ENCODE measurements at places on chromosomes 6 and 20.

GRCh38 chr6:24504649-24505586 lies 10.1 kb downstream of the ALDH5A1 start:
- no peak for DNase-seq

GRCh38 chr6:31203345-31203979 lies 33.0 kb upstream of the POU5F1 start:
- peak; percentile 85 for DNase-seq

DNA sequence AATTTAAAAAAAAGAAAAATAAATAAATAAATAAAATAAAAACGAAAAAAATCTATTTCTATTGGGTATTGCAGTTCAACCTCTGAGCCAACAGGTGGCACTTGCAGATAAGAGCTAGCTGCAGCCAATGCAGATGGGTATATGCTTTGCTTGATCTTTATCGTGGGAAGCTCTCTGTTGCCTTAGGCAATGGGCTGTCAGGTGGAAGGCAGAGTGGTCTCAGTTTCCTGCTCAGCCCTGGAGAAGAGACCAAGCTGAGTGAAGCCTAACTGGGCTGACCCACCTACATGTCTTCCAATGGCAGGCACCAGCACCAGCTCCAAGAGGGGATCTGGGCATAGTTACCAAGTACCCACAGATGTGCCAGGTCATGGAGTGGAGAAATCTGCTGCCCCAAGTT lies 95.0 kb downstream of the AK9 start:
- peak; percentile 62 for DNase-seq

GRCh38 chr6:111818539-111819226 lies 54.6 kb downstream of the FYN start:
- DNase-seq = no peak

DNA sequence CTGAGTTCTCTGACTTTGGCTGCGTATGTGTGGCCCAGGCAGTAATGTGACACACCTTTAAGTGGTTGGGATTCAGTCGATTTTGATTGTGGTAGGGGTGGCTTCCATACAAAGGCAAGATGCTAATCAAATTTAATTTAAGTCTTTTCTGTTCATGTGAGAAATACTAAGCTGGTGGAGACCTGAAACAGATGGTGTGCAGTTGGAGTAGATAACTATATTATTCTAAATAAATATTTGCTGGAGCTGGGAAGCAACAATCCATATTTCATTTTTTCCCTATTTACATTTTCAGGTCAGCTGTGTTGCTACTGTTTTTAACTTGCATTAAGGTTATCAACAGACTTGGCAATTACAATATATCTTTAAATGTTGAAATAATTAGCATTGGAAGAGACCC lies 67.4 kb upstream of the C20orf144 start:
- no peak for DNase-seq

GRCh38 chr6:136525586-136526195 lies 24.5 kb downstream of the MAP7 start:
- no peak for DNase-seq

- DNase-seq = no peak
Measured at GRCh38 chr20:50189681-50190250, 864 bp upstream of the CEBPB start.

- DNase-seq = no peak
Measured at GRCh38 chr20:24583169-24583792, 113.9 kb downstream of the SYNDIG1 start.

GRCh38 chr6:123838505-123839234 lies 35.0 kb downstream of the NKAIN2 start:
- no peak for DNase-seq

DNA sequence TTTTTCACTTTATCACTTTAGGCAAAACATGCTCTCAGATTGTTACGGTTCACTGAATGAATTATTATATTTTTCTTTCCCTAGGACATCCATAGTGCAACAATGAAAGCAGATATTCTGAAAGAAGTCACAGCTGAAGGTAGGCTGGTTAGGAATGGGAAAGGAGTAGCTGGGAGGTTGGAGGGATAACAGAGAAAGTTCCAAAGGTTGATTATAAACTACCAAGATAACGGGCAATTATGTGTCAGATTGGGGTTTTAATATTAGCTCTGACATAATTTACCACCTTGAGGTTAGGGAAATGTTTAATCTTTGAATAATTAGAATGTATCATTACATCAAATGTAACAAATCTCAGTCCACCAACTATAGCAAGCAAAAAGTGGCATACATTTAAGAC lies 96.5 kb downstream of the HTR1B start:
- no peak for DNase-seq

DNA sequence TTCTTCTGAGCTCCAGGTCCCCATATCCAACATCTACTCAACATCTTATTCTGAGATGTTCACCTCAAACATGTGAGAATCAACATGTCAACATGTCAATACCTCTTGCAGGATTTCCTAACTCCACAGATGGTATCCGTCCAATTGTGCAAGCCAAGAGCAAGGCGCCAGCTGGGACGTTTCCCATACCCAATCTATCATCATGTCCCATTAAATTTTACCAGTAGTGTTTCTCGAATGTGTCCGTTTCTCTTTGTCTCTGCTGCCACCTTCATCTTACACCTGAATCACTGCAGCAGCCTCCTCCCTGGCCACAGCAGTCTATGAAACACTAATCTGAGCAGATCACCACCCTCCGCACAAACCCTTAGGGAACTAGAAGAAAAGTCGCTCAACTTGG lies 78.0 kb upstream of the RPS6KA2 start:
- peak; percentile 31 for DNase-seq

- peak; percentile 84 for DNase-seq
Measured at GRCh38 chr20:38173237-38174156, 8.4 kb upstream of the TGM2 start.

DNA sequence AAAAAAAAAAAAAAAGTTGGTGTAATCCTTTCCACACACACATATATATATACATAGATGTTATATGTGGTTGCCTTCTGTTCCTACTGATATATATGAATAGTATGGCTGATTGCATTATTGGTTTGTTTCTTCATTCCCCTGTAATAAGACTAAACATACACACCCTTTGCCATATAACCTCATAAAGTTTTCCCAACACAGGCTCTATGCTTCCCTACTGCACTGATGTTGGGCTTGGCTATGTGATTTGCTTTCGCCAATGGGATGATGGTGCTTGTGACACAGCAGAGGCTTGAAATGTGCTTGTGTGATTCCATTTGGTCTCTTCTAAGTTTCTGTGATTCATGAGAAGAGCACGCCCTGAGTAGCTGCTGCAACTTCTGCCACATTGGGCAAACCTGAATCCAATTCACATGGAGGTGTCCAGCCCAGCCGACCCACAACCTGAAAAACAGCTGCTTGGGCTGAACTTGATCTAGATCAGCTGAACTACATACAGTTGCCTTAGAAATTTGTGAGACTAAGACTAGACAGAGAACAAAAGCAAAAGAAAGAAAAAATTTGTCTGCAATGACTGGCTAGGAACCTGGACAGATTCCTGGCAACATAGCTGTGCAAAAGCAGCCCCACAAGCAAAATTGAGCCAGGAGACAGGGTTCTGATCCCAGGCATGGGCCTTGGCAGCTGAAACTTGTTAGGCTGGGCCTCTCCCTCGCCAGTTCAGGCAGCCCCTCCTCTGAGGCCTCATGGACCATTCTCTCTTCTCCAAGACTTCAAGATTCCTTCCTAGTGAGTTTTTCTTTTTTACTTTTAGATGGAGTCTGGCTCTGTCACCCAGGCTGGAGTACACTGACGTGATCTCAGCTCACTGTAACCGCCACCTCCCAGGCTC lies 13.4 kb upstream of the TBC1D20 start:
- DNase-seq = no peak

GRCh38 chr20:5918856-5919625 lies 31.3 kb downstream of the TRMT6 start:
- peak; percentile 81 for DNase-seq

GRCh38 chr20:9629831-9630230 lies 115.4 kb downstream of the LAMP5 start:
- no peak for DNase-seq

DNA sequence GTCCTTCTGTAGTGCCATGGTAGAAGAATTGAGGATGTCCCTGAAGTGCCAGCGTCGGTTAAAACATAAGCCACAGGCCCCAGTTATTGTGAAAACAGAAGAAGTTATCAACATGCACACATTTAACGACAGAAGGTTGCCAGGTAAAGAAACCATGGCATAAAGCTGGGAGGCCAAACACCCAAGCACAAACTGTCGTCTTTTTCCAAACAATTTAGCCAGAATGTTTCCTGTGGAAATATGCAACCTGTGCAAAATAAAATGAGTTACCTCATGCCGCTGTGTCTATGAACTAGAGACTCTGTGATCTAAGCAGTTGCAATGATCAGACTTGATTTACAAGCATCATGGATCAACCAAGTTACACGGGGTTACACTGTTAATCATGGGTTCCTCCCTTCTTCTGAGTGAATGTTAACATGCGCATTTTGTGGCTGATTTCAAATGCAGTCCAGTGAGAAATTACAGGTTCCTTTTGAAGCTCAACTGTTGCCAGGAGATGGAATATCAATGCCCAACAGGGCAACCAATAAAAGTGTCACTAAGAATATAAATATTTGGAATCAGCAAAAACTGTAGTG lies 674.9 kb downstream of the GRIK2 start:
- DNase-seq = no peak

DNA sequence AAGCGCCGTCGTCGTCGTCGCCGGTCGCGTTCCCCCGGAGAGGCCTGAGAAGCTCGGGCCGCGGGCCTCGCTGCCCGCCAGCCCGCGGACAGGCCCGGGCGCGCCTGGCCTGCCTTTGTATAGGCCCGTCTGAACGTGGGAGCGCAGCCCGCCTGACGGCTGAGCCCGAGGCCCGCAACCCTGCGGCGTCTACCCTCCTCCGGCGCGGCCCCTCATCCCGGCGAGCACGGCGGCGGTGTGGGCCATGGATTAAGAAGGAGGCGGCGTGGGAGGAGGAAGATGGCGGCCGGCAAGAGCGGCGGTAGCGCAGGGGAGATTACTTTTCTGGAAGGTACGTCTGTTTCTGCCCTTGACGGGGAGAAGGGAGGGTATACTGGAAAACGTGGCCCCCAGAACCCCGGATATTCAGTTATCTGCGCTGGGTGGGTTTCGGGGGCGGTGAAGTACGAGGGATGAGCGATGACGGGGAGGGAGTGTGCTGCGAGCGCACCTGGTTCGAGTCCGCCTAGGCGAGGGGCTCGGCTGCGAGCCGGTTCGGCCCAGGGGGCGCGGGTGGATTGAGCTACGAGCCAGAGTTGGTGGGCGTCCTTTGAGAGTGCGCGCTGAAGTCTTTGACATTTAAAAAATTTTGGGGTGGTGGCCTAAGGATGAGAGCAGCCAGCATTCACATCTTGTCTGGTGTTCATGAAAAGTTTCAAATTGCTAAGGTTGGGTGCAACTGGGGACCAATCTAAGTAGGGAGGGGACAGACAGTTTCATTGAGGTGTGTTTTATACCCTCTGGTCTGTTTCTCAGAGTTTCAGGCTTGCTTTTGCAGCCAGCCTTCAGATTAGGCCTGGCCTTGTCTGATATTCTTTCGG lies 796 bp downstream of the SENP6 start:
- peak; percentile 65 for DNase-seq

- DNase-seq = no peak
Measured at GRCh38 chr20:57879437-57879778, 169.6 kb upstream of the PMEPA1 start.

- peak; percentile 62 for DNase-seq
Measured at GRCh38 chr6:116363759-116364158, 7.0 kb upstream of the DSE start.

DNA sequence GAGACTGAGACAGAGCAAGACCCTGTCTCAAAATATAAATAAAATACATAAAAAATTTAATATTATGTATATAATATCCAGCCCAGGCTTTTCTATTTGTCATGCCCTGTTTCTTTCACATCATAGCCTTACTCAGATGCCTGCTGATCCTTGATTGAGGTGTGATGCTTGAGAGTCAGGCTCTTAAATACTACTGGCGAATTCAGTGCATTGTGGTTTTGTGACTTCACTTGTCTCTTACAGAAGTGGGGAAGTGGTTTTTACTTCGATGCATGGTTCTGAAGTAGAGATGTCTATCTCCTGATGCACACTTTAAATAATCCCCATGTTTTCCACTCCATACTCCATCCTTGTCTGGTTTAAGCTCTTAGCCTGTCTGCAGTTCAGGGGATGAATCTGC lies 29.1 kb downstream of the ASXL1 start:
- no peak for DNase-seq

- DNase-seq = no peak
Measured at GRCh38 chr6:20427856-20428255, 26.2 kb downstream of the E2F3 start.

DNA sequence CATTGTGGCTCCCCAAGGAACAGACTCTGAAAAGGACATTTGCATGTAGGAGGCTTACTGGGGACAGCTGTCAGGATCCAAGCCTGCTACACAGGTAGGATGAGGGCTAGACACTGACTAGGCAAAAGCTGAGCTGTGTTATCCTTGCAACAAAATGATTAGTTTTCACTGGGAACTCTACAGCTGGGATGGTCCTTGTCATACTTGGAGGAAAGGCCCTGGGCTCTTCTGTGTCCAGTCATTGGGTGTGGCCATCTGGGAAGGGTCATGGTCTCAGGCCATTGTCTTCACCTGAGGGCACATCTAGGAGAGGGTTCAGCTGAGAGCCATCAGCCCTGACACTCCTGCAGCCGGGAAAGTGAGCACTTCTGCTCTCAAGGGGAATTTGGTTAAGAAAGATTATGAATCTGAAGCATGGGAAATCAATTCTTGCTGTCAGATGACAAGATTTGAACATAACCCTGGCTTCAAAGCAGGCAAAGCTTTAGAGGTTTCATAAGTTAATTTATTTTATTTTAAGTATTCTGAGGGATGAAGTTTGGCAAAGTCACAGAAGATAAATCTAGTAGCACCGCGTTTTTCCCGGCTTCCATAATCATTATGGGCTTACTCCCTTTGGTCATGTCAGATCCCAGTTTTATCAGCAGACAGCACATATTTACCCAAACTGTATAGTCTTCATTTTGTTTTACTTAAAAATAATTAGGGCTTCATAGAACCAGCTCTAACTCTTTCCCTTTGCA lies 78.4 kb upstream of the SLC22A23 start:
- no peak for DNase-seq

GRCh38 chr6:63705707-63706106 lies 70.1 kb downstream of the PHF3 start:
- DNase-seq = no peak

DNA sequence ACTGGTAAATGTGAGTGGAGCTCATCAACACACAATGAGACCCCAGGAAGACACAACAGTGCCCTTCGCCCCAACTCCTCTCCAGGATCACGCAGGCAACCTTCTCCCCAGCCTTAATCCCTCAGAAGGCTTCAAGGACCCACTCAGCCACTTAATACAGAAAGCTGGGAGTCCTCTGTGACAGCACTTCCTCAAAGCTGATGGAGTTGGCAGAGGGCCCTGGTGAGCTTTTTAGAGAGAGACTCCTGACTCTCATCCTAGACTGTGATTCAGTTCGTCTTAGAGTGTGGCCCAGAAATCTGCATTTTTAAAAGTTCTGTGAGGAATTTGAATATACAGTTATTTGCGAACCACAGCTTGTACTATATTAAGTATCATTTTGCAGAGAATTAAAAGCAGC lies 187.7 kb downstream of the UST start:
- DNase-seq = peak; percentile 52

DNA sequence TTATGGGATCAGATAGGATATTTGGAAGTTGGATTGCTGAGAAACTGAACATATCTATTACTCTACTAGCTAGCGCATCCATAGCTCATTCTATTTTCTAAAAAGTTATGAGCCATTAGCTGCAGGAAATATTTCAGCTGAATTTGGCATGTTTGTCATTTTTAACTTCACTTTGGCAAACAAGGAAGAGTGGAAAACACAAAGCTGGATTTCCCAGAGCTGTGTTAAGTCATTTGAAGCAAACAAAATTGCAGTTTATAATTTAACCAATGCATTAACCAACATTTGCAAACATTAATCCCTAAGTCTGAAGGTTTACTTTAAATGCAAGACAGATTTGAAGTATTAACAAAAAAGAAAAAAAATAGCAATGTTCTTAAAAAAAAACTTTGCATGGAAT lies 1.2 kb downstream of the ALDH8A1 start:
- DNase-seq = no peak
